CD4-positive, alpha-beta memory T cell (primary cell): ENCODE measurements at places on chromosomes 6 and 20. TPM values are rescaled to one million over a fixed set of nuclear protein-coding genes. Genes with fewer than 3 reads are reported as not detected.

PGC gene
- not detected for polyA plus RNA-seq

AP5S1 gene
- 14.5 TPM for polyA plus RNA-seq

EPPIN gene
- polyA plus RNA-seq, result not detected

PBOV1 gene
- polyA plus RNA-seq, result not detected

SEMG1 gene
- not detected for polyA plus RNA-seq

BNIP5 gene
- polyA plus RNA-seq, result not detected

LINC00237 gene
- not detected for polyA plus RNA-seq

F13A1 gene
- polyA plus RNA-seq, result 0.06 TPM

CAGE1 gene
- not detected for polyA plus RNA-seq

HDGFL1 gene
- polyA plus RNA-seq, result not detected

MATN4 gene
- polyA plus RNA-seq, result not detected

HCK gene
- 0.48 TPM for polyA plus RNA-seq

PCSK2 gene
- polyA plus RNA-seq, result not detected

CALHM4 gene
- polyA plus RNA-seq, result not detected

MLIP gene
- polyA plus RNA-seq, result not detected

OPN5 gene
- not detected for polyA plus RNA-seq

VGLL2 gene
- not detected for polyA plus RNA-seq

PNPLA1 gene
- polyA plus RNA-seq, result not detected

TRIM31 gene
- polyA plus RNA-seq, result 0.11 TPM

EYA4 gene
- polyA plus RNA-seq, result not detected
